GM12891 (cell line): ENCODE measurements at places on chromosomes 5 and 9.

DNA sequence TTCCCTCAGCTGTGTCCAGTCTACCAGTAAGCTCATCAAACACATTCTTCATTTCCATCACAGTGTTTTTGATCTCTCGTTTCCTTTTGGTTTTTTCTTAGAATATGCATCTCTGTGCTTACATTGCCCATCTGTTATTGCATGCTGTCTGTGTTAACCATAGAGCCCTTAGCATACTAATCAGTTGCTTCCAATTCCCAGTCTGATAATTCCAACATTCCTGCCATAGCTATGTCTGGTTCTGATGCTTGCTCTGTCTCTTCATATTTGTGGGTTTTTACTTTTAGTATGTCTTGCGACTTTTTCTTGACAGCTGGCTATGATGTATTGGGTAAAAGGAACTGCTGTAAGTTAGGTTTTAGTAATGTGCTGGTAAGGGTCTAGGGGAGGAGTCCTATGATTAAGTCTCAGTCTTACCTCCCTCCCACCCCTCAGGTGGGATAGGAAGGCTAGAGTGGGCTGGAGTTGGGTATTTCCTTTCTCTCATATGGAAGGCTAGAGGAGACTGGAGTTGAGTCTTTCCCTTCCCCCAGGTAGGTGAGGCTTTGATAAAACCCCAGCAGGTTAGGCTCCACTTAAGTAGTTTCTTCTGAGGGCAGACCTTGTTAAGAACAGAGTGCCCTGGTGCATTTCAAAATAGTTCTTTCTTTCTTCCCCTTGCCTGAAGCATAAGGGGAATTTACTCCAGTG, 99.1 kb upstream of the RASGRF2 start:
- DNase-seq = no peak

- DNase-seq = no peak
These were observed 10.4 kb upstream of the SLC34A1 start for GRCh38 chr5:177373806-177374205.

DNA sequence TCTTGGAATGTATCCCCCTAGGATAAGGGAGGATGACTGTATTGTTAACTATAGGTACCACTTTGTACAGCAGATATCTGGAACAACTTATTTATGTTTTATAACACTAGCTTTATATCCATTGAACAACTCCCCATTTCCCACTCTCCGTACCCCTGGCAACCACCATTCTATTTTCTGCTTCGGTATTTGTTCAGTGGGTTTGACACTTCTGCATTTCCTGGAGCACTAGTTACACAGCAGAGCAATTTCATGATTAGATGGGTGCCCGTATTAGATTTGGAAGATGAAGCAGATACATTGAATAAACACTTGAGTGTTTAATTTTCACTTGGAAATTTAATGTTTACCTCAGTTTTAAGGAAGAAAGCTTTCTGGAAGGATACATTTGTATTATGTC, 67.4 kb downstream of the SLC46A2 start:
- no peak for DNase-seq

- DNase-seq = peak; percentile 64
These were observed 54.7 kb upstream of the SUSD3 start for GRCh38 chr9:93003552-93004407.

DNA sequence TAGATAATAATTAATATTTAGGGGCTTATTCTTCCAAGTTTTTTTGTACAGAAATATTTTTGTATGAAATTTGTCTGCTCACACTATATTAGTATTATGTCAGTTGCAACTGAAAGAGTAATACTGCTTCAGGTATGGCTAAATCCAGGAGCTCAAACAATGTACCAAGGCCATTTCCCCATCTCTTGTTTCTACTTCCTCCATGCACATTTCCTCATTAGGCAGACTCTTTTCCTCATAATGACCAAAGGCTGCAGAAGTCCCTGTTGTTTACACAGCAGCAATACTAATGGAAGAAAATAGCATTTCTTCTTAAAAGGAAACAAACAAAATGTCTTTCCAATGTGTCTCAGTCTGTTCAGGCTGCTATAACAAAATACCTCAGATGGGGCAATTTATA, 9.2 kb upstream of the OTULINL start:
- DNase-seq = no peak

DNA sequence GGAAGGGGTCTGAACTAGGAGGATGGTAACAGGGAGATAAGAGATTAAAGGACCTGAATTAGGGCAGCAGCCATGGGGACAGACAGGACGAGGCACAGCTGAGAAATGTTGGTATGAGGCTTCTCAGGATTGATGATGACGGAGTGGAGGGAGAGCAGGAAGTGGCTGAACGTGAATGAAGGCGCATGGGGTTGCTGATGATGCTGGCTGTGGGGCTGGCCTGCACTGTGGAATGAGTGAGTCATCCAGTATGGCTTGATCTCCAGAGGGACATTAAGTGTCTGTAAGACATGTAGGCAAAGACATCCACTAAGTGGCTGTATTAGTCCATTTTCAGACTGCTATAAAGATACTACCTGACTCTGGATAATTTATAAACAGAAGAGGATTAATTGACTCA, 256.4 kb downstream of the ICE1 start:
- no peak for DNase-seq

- DNase-seq = no peak
These were observed 232.8 kb downstream of the PDE4D start for GRCh38 chr5:59660737-59661136.

- DNase-seq = no peak
These were observed 199.0 kb downstream of the ARHGAP26 start for GRCh38 chr5:142969186-142969585.

- no peak for DNase-seq
These were observed 95.6 kb downstream of the RFK start for GRCh38 chr9:76298521-76299144.

DNA sequence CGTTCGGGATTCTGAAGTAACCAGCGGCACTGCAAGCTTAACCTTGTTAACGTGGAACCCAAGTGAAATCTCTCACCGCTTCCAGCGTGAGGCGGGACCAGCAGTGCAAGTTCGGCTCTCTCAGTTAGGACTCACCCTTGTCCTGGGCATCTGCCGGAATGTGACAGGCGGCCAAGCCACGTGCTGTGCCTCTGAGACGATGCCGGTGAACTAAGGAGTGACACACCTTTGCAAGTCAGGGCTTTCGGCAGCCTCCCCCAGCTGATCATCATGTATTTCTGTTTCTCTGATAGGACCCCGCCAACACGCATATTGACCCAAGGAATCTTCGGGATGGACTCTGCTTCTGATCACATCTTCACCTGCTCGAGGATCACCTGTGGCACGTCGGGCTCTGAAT, 415.0 kb upstream of the IRX1 start:
- no peak for DNase-seq

DNA sequence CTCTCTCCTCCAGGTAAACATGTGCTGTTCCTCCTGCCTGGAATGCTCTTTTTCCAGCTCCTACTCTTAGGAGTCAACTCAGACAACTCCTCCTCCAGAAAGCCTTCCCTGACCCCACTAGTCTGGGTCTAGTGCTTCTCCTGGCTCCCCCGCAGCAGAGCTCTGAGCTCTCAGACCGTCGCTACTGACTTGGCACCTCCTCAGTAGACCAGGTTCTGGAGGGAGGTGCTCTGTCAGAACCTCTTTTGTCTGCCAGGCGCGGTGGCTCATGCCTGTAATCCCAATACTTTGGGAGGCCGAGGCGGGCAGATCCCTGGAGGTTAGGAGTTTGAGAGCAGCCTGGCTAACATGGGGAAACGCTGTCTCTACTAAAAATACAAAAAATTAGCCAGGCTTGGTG, 3.4 kb downstream of the LRRC8A start:
- DNase-seq = no peak

DNA sequence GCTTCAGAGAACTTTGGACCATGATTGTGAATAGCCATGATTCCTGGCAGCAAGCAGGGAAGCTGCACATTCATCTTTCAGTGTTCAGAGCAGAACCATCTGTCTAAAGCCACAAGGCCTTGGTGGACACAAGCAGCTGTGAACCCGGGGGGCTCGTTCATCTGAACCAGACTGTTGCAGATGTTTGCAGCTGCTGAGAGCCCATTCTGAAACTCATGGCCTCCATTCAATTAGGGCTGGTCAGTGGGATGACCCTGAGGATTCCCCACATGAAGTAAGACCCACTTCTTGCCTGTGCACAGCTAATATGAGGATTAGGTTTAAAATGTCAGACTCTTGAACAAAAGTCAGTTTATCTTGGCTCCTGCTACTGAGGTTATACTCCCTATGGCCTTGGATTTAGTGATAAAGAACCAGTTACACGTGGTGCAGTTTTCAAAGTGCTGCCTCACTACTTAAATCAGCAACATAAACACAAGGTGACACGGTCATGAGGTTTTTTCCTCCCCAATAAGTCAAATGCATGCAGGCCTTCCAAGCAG, 109.8 kb upstream of the IFNK start:
- DNase-seq = no peak

DNA sequence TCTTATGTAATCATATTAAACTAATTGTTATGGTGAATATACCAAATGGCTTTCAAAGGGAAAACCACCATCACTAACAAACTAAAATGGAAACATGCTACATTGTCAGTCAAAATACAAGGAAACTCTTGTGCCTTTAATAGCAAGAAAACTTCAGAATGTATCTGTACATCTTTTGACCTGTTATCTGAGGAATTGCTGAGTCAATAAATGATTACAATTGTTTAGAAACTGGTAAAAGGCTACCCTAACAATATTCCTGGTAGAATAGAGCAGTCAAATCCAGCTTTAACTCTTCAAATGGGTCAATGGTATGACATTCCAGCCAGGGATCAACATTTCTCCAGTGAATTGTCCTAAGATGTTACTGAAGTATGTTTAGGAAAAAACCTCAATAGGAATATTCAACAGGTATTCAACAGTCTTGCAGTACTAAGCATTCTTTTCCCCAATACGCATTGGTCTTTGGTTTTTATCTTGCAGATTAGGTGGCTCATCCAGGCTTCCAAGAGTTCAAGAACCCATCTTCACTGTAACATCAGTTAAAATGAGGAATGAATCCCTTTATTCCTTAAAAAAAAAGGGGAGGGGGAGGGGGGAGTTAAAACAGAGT, 52.4 kb downstream of the CSNK1A1 start:
- DNase-seq = no peak

DNA sequence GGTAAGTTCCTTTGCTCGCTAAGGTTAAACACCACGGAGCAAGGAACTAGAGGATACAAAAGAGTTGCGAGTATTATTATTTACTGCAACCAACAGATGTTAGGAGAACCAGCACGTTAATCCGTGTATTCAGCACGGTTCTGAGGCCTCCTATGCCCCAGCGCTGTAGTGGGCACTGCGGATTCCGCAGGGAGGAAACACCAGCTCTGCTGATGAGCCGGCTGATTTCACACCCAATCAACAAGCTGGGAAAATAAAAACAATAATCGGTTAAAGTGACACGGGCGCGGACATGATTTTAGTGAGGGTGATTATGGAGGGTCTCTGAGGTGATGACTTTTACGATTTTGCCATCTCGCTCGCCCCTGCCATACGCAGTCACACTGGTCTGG, 702 bp upstream of the PRELID2 start:
- no peak for DNase-seq

DNA sequence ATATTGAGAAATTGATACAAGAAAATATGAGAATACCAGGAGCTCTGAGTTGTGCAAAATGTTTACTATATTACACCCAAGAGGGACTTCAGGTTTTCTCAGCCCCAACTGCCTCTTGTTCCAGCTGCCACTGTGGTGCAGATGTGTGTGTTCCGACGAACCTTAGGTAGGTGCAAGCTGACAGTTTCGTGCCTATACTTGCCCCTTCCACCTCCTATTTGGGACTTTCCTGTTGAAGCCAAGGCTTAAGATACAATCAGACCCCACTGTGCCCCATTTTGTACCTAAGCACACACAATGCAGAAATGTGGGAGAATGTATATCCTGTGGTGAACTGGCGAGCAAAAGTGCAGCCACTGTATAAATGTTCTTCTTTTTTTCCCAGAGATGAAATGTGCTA, 80.2 kb downstream of the LURAP1L start:
- no peak for DNase-seq

DNA sequence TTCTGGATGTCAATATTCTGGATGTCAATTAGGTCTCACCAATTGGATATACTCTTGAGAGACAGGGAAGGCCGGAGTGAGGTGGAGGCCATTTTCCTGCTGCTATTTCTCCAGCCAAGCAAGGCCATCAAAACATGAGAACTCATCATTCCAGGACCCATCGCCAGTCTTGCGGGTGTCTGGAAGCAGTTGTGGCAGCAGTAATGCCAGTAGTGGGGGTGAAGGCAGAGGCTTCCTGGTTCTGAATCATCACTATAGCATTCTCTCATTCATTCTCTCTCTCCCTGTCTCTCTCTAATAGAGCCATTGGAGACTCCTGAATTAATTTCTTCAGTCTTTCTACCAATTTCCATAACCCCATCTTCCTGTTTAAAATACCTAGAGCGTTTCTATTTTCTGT, 71.8 kb downstream of the EGFLAM start:
- DNase-seq = no peak

DNA sequence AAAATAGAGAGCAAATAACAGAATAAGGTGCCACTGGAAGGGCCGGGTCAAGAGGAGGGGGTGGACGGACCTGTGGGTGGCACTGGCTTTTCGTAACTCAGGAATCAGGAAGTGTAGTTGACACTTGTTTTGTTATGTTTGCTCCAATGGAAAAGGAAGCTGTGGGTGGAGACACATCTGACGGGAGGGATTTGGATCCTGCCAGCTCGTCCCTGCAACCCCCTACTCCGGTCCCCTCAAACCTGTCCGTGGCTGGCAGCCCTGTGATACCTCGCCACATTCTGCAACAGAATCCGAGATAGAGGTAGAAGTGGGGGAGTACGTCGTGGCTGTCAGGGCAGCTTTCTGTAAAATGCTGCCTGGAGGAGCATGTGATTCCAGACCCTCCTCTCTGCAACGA, 104.2 kb upstream of the IER5L start:
- DNase-seq = no peak

- DNase-seq = no peak
These were observed 146.6 kb upstream of the SLC24A2 start for GRCh38 chr9:19935422-19935821.

DNA sequence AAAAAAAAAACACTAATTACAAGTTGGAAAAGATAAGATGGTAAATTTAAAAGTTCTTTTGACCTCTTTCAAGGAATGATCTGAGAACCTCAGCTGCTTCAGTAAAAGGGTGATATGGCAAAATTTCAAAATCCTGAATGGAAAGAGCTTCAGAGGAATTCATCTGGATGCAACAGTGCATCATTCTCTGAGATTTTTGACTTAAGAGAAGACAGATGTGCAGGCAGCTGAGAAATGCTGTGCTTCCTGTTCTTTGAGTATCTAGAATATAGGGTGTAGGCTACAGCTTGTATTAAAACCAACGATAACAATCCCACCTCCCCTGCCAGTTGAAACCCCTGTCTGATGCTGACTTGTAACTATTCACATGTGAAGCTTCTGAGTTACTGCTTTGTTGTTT, 6.2 kb downstream of the FRMPD1 start:
- DNase-seq = no peak

- DNase-seq = no peak
These were observed 356.8 kb downstream of the ADGRV1 start for GRCh38 chr5:90915393-90915792.
